Activated T-helper 1 cell treated with anti-CD3 and anti-CD28 coated beads, Interleukin-2, amount 50 U/mL, for 16 hours (primary cell): ENCODE measurements at places on chromosomes 13 and 19.

GRCh38 chr19:47380559-47380958 is 31.4 kb downstream of the DHX34 start:
- DNase-seq = no peak

DNA sequence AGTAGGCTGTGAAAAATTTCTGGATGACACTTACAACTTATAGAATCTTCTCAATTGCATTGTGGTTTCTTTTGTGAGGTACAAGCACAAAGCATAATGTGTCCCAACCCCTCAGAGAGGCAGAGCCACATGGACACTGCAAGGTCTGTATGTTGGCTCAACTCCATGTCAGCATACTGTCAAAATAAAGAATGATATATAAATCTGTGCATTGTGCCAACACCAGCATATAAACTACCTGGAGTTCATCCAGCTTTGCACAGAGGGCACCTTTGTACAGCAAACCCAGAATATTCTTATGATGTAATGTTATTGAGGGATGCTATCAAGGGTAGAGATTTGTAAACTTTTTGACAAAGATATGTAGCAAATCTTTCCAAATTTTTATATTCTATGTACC is 1065.8 kb upstream of the MIR17HG start:
- no peak for DNase-seq

- DNase-seq = no peak
Observed at GRCh38 chr13:24165746-24166145, 5.2 kb downstream of the SPATA13 start.

GRCh38 chr13:91017669-91018053 is 329.8 kb upstream of the MIR17HG start:
- DNase-seq = no peak
